ENCODE measurements at places on chromosomes 2 and 18.

GRCh38 chr2:241946306-241947003 lies 76.9 kb downstream of the RTP5 start:
- DNase-seq: no peak

DNA sequence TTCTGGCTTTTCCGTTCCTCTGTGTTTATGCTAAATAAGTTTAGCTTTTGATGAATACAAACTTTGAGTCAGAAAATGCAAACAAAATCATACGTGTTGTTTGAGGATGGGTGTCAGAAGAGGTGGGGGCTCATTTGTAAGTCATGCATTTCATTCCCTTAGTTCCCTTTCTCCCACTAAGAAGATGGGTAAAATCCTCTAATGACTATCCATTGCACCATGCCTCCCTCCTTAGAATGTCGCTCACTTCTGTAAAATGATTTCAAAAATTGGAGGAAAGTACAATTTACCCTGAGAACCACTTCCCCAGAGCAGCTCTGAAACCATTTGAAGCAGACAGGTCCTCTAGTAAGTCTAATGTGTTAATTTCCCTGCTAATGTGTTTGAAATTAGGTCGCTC lies 629.6 kb upstream of the VRK2 start:
- DNase-seq: no peak

DNA sequence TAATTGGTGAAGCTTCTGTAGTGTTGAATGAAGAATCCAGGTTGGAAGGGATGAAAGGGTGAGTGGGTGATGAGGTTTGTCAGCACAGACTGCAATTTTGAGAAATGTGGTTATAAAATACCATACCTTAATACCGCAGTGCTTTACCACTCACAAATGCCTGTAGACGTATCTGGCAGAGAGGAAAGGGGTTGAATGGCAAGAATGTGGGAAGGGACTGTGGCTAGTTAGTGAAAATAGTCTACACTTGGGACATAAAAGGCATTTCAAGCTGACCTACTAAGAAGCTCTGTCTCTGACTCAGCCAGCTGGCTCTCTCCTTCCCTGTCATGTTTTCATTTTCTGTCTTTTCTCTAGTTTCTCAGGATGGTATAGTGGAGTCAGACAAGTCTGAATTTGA lies 25.1 kb downstream of the CDK15 start:
- DNase-seq: no peak

- no peak for DNase-seq
These were observed 7.1 kb downstream of the FBXO15 start for GRCh38 chr18:74140582-74140981.

DNA sequence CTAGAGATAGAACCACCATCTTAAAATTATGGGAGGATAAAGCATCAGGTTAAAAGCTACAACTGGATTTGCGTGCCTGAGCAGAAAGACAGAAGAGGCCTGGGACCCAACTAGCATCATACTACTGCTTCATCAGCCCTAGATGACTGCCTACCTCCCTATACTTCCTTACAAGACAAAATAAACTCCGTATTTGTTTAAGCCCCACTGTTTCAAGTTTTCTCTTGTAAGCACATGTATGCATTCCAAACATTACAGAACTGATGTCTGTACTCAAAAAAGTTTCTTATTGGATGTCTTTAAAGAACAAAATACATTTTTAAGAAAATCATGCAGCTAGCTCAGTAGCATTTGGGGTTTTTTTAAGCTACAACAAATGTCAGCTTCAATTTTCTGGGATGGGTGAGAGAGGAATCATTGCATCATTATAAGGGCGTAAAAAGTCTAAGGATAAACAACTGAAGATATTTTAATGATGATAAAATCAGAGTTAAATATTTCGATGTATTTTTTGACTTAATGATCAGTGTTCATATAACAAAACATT lies 213.1 kb downstream of the EXOC6B start:
- DNase-seq: no peak

DNA sequence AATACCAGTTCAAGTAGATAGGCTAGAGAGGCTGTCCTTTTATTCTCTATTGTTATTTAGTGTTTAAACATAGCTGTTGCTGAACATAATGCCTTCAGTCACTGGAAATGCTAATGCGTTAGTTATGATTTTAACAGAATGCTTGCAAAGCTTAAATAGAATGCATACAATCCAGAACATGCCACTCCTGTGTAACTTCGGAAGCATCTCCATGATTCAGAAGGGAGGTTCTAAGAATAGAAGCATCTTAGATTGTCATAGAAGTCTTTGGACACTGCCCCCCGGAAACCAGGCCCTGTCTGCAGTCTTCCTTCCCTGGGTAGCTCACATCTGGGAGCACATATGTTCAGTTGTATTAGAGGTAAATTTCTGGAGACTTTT lies 73.2 kb downstream of the ZNF532 start:
- DNase-seq: no peak

- no peak for DNase-seq
These were observed 131.5 kb downstream of the ZNF532 start for GRCh38 chr18:58996131-58996641.

DNA sequence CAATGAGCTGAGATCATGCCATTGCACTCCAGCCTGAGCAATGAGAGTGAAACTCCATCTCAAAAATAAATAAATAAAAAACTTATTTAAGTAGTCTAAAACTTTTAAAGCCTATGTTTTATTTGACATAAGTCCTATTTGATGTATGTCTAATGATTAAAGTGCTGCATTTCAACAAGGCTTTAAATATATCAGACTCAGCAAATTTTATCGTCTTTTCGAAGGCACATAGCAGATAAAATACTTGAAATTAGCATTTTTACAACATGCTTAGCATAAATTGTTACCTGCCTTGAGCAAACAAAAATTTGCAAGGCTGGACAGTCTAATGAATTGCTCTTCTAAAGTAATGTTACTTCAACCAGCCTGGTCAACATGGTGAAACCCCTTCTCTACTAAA lies 85.9 kb downstream of the PRKRA start:
- DNase-seq: no peak

- no peak for DNase-seq
These were observed 64.4 kb downstream of the ACTR2 start for GRCh38 chr2:65292106-65292400.

- no peak for DNase-seq
These were observed at the start of gene CACNB4 for GRCh38 chr2:152098496-152099366. TSS of gene CACNB4 (minus strand) at chr2:152099044.

- no peak for DNase-seq
These were observed 135.0 kb downstream of the SMAD7 start for GRCh38 chr18:48815581-48816324.

GRCh38 chr2:142128105-142128504 lies 2.7 kb downstream of the LRP1B start:
- DNase-seq: no peak

DNA sequence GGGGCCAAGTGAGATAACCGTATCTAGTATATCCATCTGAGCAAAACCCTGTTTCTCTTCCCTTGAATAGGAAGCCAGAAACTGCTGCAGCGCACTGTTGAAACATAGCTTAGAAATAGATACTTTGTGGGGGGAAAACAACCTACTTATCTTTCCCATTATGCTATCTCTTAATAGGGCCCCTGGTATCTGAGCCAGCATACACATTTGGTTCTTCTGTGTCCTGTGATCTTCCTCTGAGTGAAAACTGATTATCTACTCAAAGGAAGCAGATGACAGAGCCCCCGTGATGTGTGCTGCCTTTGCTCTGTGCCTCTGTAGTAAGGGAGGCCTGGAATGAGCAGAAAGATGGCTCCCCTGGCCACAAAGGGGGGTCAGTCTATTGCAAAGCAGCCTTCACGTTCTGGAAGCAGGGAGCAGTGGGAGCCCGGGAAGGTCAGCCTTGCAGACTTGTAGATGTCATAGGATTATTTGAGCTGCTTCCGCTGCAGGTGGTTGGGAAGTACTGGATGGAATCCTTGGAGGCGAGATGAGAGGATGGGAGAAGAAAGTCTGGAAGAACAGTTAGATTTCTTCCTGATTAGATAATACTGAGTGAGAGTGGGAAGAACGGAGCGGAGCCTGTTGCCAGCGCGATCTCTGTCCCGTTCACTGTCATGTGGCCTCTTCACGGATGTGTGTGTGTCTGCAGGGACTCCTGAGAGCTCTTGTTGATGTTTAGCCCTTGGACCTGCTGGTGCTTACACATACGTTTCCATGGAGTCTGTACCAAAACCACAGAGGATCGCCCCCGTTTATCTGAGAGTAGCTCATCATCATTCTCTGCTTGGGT lies 150.1 kb downstream of the AGAP1 start:
- no peak for DNase-seq

DNA sequence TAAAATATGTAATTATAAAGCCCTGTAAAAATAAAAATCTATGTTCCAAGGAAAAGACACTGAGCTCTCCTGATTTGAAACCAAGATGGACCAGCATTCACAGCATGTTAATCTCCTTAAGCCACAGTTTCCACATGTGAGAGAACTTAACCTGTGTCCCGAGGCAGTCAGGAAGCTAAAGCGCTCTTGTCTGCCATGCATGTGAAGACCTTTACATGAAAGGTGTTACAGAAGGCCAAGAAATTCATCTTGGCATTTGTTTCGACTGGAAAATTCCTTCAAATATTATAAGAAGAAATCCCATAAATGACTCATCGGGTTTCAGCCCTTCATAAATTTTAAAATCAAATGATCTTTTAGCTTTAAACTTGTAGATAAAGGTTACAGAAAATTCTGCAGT lies 328.6 kb downstream of the CDH2 start:
- no peak for DNase-seq

- DNase-seq: no peak
These were observed 124.8 kb upstream of the XPO1 start for GRCh38 chr2:61662990-61663389.

DNA sequence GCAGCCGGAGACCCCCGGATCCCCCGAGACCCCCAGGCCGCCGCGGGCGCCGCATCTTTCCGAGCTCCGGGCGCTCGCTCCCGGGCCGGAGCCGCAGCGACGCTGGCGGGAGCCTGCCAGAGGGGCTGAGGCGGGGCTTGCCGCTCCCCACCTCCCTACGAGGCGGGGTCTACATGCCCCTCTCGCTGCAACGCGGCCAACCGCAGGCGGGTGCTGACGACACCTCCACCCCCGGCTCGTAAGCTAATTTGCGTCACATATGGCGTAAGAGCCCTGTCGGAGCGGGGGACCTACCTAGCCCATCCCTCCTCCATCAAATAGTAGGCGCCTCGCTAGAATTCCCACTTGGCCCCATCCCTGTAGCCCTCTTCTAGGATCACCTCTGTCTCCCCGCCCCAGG lies at the start of gene PTPRN:
TSS of gene PTPRN (minus strand) at position 124 of the 400 bp plus-strand sequence. CDS start at position 55, 69 bp downstream.
- no peak for DNase-seq

DNA sequence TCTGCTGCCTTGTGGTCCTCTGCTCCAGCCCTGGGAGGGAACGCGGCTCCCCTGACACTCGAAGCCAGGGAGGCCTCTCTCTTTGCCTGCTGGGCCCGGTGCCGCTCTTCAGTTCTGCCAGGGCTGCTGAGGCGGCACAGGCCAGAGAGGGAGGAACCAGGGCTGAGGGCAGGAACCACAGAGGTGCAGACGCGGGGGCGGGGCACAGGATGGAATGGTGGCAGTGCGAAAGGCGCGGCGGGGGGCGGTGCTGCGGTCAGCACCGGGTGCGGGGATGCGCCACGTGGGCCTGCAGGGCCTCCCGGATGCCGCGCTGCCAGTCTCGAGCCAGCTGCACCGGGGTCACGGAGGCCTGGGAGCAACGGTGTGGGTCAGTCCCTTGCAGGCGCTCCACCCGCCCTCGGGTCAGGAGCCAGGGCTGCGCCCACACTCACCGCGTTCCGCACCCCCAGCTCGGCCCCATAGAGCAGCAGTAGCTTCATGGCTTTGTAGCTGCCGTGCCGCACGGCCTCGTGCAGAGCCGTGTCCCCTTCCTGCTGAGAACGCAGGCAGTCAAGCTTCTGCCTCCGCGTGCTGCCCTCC lies 4.4 kb downstream of the ANKRD23 start:
- peak; percentile 87 for DNase-seq

DNA sequence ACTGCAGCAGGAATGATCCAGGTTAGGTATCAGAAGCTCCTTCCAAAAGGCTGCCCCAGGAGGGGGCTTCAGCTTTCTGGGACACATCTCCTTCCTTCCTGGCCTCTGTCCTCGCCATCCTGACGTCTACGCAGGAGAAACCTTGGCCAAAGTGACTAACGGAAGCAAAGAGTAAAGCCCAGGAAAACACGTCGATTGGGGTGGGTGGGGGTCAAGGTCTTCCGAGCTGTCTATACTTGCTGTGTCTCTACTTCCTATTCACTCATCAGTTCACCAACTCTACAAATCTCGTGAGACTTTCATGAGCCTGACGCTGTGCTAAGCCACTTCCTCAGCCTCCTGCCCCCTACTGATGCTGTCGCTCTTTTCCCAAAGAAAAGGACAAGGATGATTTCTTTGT lies 212.6 kb downstream of the TNS1 start:
- no peak for DNase-seq

DNA sequence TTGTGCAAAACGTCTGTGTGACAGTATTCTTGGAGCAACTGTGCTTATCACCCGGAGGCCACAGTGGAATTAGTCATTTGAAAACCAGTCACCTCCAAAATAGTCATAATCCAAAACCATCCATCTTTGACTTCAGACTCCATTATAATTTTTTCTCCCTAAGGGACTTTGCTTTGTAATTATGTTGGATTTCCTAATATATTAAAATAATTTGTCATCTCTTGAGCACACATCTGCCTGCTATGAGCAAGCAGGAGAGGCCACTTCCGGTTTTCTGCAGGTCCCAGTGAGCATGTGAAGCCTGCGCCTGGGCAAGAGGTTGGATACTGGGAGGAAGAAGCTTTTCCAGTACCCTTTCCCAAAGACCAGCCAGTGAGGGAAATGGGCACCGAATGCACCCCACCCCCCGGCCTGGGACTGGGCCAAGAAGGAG lies 57.7 kb downstream of the ODC1 start:
- no peak for DNase-seq

GRCh38 chr2:105925390-105925789 lies 180.7 kb downstream of the NCK2 start:
- no peak for DNase-seq

- no peak for DNase-seq
These were observed 70.9 kb upstream of the ACVR1 start for GRCh38 chr2:157946919-157947557.

DNA sequence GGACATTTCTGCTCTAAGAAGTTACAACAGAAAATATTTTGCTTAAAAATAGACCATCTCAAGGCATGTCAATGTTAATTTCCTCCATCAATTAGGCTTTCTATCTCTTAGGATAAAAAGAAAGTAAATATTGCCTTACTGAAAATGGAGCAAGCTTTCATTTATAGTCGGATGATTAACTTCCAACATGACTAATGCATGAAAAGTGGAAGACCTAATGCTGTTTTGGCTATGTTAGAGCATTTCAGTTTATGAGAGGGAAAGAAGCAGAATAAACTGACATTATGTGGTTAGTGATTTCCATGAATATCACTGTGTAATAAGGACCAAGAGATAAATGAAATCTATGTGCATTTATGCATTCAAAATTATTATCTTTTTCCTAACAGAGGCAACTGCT lies 475.2 kb upstream of the UBE2E3 start:
- no peak for DNase-seq

- peak; percentile 3 for DNase-seq
These were observed 105.9 kb upstream of the CREB1 start for GRCh38 chr2:207423886-207424285.

Measured in effector memory CD8-positive, alpha-beta T cell (primary cell).